Upper lobe of right lung (tissue), 1 donor: ENCODE measurements at places on chromosomes 1 and 21.

DNA sequence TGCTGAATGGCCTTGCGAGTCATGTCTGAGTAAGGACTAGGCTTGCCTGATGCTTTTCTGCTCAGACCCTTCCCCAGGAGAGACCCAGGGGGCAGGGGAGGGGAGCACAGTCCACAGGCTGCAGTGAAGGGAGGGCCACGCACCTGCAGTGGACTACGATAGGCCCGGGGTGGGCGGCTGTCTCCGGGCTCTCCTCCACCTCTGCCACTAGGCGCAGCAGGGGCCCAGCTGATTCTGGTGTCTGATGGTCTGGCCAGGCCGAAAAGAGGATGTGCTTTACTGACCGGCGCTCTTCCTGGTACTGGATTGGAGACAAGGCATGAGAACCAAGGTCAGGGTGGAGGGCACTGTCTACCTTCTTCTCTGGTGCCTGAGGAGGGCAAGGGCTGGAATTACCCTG is 7.9 kb upstream of the ARL8A start:
- DNase-seq: no peak

- no peak for DNase-seq
These were observed 60.7 kb downstream of the CCDC185 start for GRCh38 chr1:223453902-223454301.

DNA sequence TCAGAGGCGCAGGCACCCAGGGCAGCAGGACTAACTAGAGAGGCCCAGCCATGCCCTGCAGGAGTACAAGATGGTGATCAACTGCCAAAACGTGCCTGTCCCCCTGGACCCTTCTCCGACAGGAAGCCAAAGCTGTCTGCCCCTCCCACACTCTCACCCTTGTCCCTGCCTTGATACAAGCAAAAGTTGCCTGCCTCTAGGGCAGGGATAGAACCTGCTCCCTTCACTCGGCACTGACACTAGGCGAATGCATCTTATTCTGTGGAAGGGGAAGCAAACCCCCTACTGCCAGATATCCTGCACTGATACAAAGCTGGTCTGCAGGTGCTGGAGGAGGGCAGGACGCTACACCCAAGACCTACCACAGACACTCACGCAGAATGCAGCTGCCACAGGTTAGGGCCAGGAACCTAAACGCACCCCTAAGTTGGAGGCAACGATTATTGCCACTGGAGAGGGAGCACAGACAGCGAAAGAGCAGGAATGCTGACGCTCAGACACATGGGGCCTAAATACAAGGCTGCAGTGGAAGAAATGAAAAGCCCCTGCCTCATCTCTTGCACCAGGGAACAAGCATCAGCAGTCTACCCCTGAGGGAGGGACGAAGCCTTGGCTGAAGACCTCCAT is 3.7 kb downstream of the TARBP1 start:
- no peak for DNase-seq

DNA sequence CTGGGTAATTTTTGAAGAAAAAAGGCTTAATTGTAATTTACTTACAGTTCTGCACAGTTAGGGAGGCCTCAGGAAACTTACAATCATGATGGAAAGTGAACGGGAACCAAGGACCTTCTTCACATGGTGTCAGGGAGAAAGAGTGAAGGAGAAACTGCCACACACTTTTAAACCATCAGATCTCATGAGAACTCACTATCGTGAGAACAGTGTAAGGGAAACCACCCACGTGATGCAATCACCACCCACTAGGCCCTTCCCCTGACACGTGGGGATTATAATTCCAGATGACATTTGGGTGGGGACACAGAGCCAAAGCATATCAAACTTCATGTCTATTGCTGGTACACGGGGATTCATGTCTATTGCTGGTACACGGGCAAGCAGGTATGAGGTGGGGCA is 5.3 kb upstream of the SFT2D2 start:
- DNase-seq: no peak

DNA sequence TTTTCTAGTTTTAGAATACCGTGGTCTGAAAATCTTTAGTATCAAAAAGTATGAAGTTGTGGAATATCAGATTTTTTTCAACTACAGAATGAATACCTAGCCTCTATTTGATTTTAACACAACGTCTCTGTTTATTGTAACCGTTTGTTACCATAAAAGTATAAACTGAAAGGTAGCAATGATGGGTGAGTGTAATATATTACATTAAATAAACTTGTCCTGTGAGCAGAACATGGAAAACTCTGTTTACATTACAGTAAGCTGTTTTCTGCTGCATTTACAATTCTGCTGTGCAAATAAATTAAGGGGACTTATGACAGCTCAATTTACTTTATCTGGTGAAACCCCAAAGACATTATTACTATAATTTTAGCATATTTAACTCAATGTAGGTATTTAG is 62.5 kb downstream of the CHRM3 start:
- DNase-seq: no peak

DNA sequence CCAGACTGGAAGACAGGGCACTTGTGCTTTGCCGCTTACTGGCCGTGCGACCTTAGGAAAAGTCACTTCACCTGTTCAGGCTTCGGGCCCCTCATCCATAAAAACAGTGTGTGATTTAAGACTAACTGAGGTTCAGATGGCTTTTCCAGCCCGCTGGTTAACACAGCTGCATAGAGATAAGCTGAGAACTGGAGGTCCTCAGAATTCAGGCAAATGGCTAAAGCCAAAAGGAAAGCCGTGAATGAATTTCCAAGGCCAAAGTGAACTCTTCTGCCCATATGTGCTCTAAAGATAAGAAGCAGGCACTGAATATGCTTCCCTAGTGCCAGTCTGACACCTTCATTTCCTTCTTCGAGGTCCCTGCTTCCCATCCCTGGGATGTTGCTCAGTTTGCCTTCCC is 23.5 kb upstream of the SARS1 start:
- DNase-seq: no peak

GRCh38 chr1:201990427-201990826 is 8.0 kb downstream of the RNPEP start:
- DNase-seq: no peak

DNA sequence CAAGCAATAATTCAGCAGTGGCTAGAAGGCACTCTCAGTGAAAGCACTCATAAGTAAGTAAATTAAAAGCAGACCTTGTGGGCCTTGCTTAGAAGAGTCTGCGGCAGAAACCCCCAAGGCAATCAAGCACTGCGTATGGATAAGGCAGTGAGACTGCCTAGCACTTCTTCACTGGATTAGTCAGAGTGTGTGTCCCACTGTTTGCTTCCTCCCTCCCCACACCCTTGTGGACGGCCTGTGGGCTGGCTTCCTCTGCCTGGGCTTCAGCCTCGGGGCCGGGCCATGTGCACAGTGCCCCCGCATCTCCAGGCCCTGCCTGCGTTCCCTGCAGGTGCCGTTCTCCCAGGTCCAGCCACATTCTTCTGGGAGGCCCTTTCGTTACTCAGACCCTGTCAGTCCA is 23.8 kb downstream of the AGT start:
- no peak for DNase-seq

DNA sequence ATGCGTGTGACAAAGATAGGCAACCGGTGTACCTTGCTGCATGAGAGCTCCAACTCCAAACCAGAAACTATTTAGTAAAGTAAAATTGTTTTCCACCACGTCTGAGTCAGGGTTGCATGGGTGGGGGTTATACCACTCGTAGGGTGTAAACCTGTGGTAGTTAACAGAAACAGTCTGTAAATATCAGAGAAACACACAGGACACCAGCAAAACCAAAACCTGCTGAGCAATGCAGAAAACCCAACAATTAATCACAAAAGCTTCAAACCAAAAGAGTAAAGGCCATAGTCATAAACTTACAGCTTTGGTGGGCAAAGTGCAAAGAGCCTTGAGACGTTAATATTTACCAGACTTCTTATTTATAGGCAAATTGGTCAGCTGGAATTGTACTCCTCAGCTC is 282.7 kb downstream of the BACH1 start:
- DNase-seq: no peak

- no peak for DNase-seq
These were observed 133.0 kb downstream of the BACH1 start for GRCh38 chr21:29431680-29432079.

DNA sequence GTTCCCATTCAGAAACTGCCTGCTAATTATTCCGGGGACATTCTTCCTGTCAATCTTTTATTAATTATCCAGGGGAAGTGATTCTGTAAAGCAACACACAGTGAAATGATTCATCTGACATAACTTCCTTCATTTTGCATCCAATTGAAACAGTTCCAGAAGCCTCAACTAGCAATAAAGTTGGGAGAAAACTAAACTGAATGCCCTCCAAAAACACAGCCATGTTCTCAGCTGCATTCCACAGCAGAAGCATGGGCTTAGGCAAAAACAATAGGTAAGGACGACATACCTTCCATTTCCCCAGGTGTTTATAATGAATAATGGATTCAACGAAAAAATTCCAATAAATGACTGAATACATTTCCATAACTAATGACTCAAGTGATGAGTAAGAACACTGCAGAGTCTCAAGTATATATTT is 36.9 kb upstream of the TARBP1 start:
- DNase-seq: no peak
